ENCODE measurements at places on chromosomes 2 and 18.

- peak; percentile 84 for DNase-seq
Observed at GRCh38 chr2:64653109-64654062, at the start of gene SERTAD2. SERTAD2 (minus strand) TSS chr2:64653913; CDS start chr2:64636871, 17,042 bp downstream.

GRCh38 chr2:201070948-201071478 is 458 bp downstream of the HYCC2 start:
- peak; percentile 29 for DNase-seq

- peak; percentile 62 for DNase-seq
Observed at GRCh38 chr2:151238527-151239487, 22.9 kb downstream of the RBM43 start.

GRCh38 chr18:59686260-59686659 is 11.0 kb downstream of the CCBE1 start:
- no peak for DNase-seq

- DNase-seq = no peak
Observed at GRCh38 chr2:16005816-16006536, 65.6 kb downstream of the MYCN start.

DNA sequence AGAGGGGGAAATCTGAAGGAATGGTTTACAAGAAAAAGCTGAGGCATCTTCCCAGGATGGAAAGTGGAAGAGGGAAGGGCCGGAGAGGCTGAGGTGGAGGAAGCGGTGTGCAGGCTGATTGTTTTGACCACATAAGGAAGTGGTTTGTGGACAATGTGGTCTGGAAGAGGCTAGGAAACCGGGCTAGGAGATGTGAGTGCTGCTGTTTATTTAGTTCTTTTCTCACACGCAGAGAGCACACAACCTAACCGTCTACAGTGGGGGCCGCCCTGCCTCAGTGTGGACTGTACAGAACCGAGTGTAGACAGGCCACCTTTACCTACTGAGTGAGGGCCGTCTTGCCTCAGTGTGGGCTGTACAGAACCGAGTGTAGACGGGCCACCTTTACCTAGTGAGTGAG is 251.7 kb upstream of the PXDN start:
- DNase-seq = no peak

DNA sequence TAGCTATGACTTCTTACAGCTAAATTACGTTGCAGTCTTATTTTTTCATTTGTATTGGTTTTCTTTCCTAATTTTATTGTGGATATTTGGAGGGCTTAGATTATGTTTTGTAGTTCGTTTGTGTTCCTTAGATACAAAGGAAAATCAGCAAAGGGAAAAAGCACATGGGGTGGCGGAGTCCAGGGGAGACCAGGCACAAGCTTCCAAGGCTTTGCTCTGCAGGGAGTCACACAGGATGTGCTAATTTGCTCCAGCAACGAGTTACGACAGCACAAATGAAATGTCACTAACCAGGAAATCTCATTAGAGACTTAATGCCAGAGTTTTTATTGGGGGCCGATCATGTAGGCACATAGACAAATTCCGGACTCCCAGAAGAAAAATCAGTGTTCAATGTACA is 60.5 kb upstream of the CABYR start:
- no peak for DNase-seq

DNA sequence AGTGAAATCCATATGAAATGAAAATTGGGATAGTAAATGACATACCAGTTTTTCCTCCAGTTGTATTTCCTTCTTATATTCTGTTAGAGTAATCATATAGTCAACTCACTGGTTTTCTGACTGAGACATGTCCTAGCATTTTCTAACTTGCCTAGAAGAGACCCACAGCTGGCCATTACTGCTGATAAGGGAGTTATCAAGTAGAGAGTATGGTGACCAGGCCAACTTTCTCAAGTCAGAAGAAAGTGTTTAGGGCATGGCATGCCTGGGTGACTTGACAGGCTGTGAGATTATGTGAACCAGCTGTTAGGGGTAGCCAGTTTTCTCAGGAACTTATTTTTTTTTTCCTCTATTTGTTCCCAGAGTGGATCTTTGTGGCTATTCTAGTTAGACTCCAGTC is 81.2 kb downstream of the GPD2 start:
- DNase-seq = no peak

DNA sequence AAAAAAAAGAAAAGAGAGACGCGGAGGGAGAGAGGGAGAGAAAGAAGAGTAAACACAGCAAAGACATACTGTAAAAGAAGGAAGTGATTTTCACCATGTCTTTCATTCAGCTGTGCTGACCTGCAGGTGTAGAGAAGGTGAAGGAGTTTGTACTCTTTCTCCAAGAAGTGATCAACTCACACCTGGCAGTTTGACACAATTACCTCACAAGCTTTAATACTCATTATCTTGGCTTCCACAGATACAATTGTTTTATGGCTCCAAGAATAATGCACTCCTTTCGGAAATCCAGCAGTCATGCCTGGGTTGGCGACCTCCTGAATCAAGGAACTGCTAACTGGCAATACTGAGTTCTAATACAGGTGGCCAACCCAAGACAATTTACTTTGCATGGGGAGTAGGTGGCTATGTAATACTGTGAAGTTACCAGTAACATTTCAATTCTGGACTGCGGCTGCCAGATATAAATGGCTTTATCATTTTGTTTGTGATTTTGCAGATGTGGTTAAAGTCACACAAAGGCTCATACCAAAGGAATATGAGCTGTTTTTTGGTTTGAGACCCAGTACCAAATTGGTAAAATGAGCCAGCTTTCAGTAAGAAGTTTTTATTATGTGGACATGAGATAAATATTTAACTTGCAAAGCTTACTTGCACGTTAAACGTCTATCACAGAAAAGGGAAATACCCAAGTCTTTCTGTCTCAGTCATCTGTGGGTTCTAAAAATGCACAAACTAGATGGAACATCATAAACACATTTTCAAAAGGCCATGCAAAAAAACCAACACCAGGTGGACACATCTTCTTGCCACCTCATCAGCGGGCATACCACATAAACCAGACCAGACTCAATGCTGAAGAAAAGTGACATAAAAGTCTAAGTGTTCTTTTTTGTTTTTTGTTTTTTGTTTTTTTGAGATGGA is 69.3 kb downstream of the NCKAP5 start:
- no peak for DNase-seq

- DNase-seq = no peak
Observed at GRCh38 chr2:26587994-26588393, 53.2 kb downstream of the CIB4 start.

- DNase-seq = no peak
Observed at GRCh38 chr2:31011587-31011986, 126.7 kb downstream of the GALNT14 start.

DNA sequence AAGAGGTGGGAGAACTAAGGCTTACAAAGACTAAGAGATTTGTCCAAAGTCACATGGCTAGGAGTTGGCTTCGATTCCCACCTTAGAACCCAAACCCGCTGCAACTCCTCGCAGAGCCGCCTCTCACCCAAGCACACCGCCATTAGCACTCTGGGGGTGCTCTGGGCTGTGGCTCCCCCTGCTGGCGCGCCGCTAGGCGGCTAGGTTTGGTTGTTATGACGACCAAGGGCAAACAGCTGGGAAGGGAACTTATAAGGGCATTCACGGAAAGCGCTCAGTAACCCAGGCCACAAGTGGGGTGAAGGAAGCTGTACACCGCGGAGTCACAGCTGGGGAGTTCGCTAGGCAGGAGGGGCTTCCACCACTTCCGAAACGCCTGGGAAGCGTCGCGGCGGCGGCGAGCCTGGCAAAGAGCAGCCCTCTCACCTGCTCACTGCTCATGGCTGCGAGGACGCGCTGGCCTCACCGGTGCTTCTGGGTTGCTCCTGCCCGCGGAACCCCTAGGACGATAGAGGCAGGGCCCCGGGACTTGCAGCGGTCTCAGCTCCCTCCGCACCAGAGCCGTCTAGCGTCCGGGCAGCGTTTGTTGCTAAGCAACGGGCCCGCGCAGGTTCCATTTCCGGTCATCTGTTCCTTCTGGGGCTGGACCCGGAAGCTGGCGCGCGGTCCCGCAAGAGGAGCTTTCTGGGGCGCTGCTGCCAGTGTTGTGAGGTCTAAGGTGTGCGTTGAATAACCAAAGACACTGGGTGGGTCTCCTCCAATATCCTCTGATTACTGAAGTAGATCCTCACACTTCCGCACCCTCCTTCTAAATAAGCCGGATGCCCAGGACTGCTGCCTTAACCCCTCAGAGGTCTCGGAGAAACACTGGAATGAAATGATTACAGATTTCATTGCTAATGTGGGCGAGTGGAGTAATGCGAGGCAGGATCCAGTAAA is at the start of gene DNAH7:
TSS of gene DNAH7 (minus strand) at position 567 of the 939 bp plus-strand sequence. CDS start at position 441, 126 bp downstream.
- peak; percentile 90 for DNase-seq

GRCh38 chr18:47036298-47036874 is 965 bp upstream of the ELOA2 start:
- peak; percentile 43 for DNase-seq

DNA sequence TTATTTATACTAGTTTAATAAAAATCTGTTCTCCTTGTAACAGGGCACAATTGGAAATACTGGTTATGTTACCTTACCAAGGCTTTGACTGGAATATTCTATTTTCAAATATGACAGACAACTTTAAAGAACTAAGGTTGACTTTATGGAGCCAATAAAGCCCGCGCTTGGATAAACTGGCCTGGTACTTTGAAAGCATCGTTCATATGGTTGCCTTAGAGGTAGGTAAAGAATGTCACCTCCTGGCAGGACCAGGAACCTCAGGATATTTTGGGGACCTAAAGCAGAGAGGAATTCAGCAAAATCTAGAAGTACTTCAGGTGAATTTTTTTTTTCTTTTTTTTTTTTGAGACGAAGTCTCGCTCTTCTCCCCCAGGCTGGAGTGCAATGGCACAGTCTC is 71.2 kb upstream of the CREB1 start:
- DNase-seq = no peak

DNA sequence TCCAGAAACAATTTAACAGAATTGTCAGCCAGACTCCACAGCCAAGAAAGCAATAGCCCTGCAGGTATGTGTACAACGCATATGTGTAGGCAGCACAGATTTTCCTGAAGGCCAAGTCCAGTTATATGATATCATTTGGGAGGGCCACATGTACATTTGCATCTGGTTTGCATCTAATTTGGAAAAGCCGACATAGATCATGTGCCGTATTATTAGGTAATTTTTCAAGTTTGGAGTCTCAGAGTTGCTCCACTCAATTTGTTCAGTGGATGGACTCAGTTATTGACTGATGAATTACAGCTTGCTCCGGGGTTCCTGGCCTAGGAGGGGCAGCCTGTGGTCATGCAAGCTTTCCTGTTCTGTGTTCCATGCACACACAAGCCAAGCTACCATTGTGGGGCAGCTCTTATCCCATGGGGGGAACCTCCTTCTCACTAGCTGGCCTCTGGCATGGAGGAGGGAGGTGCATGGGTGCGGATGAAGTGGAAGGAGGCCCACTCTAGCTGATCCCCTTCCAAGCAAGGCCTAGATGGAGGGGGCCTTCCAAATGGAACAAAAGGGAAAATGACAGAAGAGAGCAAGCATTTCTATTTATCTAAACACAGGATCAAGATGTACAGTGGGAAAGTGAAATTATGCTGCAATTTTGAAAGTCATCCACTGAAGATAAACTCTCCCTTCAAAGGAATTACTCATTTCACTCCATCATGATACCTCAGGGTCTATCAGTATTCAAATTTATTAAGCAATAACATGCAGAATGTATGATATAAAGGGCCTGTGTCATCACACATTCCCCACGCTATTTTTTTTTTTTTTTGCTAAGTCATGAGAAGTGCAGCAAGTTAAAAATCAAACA is 202.6 kb upstream of the SMAD2 start:
- DNase-seq = no peak

- DNase-seq = no peak
Observed at GRCh38 chr2:174544156-174544555, 53.4 kb downstream of the WIPF1 start.

DNA sequence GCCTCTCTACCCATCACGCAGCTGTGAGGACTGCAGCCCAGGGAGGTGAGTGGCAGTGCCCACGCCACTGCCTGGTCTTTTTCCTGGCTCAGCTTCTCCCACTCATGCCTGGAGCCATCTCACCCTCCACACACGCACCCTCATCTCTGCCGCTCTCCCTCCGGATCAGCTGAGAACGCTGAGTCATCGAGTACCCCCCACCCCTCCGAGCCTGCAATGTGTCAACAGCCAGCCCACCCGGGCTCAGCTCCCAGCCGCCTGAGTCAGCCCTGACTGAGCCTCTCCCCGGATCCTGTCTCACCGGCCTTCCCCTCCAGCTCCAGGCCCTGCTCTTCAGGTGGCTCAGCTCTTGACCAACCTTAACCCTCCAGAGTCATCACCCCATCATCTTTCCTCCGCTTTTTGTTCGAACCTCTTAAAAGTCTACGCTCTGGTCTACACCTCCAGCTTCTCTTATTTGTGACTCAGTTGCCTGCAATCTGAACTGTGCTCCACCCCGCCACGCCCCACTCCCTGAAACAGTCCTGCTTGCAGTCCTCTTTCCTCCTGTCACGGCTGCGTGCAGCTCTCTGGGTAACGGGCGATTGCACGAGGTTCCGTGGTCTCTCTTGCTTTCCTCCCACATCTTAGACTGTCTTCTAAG is 94.4 kb upstream of the ASAP2 start:
- DNase-seq = peak; percentile 72

DNA sequence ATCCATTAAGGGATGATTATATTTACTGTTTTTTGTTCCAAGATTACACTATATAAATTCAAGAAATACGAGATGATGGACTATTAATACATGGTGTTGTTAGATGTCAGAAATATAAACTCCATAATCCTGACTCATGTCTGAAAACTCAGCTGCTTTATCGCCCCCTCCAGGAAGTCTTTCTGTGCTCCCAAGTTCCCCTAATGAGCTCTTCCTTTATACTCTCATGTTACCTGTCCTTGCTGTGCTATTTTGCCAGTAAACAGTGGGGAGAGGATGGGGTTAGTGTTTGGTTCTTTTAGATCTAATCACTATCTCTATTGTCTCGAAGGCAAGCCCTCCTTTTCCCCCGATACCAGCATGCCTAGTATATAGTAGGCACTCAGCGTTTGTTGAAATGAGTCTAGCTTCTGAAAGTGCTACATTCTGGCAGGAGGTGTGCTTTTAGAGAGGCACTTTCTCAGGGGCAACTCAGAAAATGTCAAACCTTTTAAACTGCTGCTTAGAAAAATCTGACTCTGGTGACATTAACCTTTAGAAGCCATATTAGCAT is 21.4 kb upstream of the BARD1 start:
- DNase-seq = peak; percentile 33

DNA sequence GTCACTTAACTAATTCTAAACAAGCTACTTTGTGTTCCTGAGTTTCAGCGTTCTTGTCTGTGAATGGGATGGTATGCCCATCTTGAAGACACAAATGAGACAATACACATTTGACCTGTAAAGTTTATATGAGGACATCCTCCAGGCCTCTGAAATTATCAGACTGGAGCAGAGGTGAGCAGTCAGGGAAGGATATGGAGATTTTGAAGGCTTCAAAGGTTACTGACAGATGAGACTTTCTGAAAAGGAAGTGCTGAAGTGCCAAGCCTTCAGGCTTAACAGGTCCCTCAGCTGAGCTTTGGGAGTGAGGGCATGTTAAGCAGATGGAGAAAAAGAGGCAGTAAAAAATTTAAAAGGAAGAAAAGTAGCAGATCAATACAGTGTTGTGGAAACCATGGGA is 110.9 kb upstream of the FOSL2 start:
- no peak for DNase-seq

All from ACHN (cell line).